B cell (primary cell): ENCODE measurements at places on chromosomes 1 and 21. TPM values are rescaled to one million over a fixed set of nuclear protein-coding genes. Genes with fewer than 3 reads are reported as not detected.

The ACTN2 gene
- not detected in 2 replicates for polyA plus RNA-seq

The TNFRSF1B gene
- 22.2 and 37.7 TPM in 2 replicates for polyA plus RNA-seq

The GNAT2 gene
- not detected in 2 replicates for polyA plus RNA-seq

The KCTD3 gene
- polyA plus RNA-seq, result 3.0 and 4.2 TPM in 2 replicates

The ALX3 gene
- not detected in 2 replicates for polyA plus RNA-seq

The KLF17 gene
- not detected in 2 replicates for polyA plus RNA-seq

The CD2 gene
- 0.52 and 2.0 TPM in 2 replicates for polyA plus RNA-seq

The WNT4 gene
- polyA plus RNA-seq, result not detected in 2 replicates

The FCRL6 gene
- polyA plus RNA-seq, result 0.81 and 1.2 TPM in 2 replicates

The MLLT11 gene
- 2.4 and 2.7 TPM in 2 replicates for polyA plus RNA-seq

The HHAT gene
- polyA plus RNA-seq, result 2.7 and 4.0 TPM in 2 replicates

The HTR1D gene
- not detected in 2 replicates for polyA plus RNA-seq

The HAO2 gene
- polyA plus RNA-seq, result not detected in 2 replicates

The OLIG2 gene
- not detected in 2 replicates for polyA plus RNA-seq

The RBM11 gene
- polyA plus RNA-seq, result 2.5 and 3.8 TPM in 2 replicates

The PAPPA2 gene
- 0.01 TPM in 1 of 2 replicates, not detected in the other for polyA plus RNA-seq

The GPR61 gene
- not detected in 2 replicates for polyA plus RNA-seq

The CLCA4 gene
- polyA plus RNA-seq, result not detected in 2 replicates

The MYOC gene
- not detected in 2 replicates for polyA plus RNA-seq

The ITLN2 gene
- not detected in 2 replicates for polyA plus RNA-seq

The SMCP gene
- not detected in 2 replicates for polyA plus RNA-seq

The EFNA1 gene
- polyA plus RNA-seq, result 0.28 and 1.5 TPM in 2 replicates

The SLC6A9 gene
- 0.28 and 0.65 TPM in 2 replicates for polyA plus RNA-seq

The ERICH3 gene
- 0.03 and 0.10 TPM in 2 replicates for polyA plus RNA-seq

The RIPPLY3 gene
- polyA plus RNA-seq, result not detected in 2 replicates

The TMEM53 gene
- polyA plus RNA-seq, result 4.7 and 6.5 TPM in 2 replicates

The NT5C1A gene
- not detected in 2 replicates for polyA plus RNA-seq

The TRABD2B gene
- polyA plus RNA-seq, result not detected in 2 replicates

The CFAP74 gene
- polyA plus RNA-seq, result not detected in 2 replicates

The SMIM1 gene
- 2.2 and 2.6 TPM in 2 replicates for polyA plus RNA-seq

The BCAR3 gene
- 3.0 and 6.7 TPM in 2 replicates for polyA plus RNA-seq

The GUCA2A gene
- not detected in 2 replicates for polyA plus RNA-seq

The S100A9 gene
- 28.2 and 66.6 TPM in 2 replicates for polyA plus RNA-seq

The DNM3 gene
- 0.56 and 1.0 TPM in 2 replicates for polyA plus RNA-seq

The KCNK1 gene
- not detected in 2 replicates for polyA plus RNA-seq

The KCNK2 gene
- polyA plus RNA-seq, result not detected in 2 replicates

The DMRTA2 gene
- not detected in 2 replicates for polyA plus RNA-seq

The KRTAP19-3 gene
- polyA plus RNA-seq, result not detected in 2 replicates

The TFF2 gene
- polyA plus RNA-seq, result not detected in 2 replicates

The KRTAP10-7 gene
- not detected in 2 replicates for polyA plus RNA-seq

The ELAPOR1 gene
- polyA plus RNA-seq, result 0.91 and 2.3 TPM in 2 replicates

The SH2D5 gene
- polyA plus RNA-seq, result not detected in 2 replicates

The FMOD gene
- polyA plus RNA-seq, result not detected in 2 replicates

The PSMB4 gene
- 334 and 393 TPM in 2 replicates for polyA plus RNA-seq
